ENCODE measurements at places on chromosomes 7 and 10. TPM values are rescaled to one million over a fixed set of nuclear protein-coding genes. Genes with fewer than 3 reads are reported as not detected.

The NPTX2 gene
- total RNA-seq, result 0.44 TPM

The DOCK1 gene
- 116 TPM for total RNA-seq

The JCAD gene
- total RNA-seq, result 234 TPM

- H3K4me1 ChIP-seq, result no peaks in the 10 kb centered on the region
- DNase-seq, result no peak
These were observed 39.7 kb upstream of the MKRN1 start for GRCh38 chr7:140519007-140519399.

DNA sequence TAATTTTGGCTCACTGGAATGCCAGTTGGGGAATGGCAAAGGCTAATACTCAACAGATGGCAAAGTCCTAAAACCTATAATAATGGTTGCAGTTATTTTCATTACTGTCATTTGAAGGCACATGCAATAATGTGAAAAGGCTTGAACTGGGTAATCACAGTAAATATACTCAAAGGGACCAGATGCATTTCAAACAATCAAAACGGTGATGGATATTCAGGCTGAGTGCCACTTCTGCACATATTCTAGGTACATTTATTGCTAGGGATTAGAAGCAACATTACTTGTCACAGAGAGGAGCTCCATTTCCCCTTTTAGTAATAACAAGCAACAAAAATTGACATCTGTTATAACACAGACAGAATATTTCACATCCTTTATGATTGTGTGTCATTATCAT lies 171.8 kb downstream of the NXPH1 start:
- no peak for DNase-seq
- no peak overlapping the region for H3K27ac ChIP-seq
- no peaks in the 10 kb centered on the region for H3K36me3 ChIP-seq
- H3K4me1 ChIP-seq, result no peaks in the 10 kb centered on the region
- H3K27me3 ChIP-seq, result peaks cover 1% of the 10 kb centered on the region
- H3K4me3 ChIP-seq, result no peak overlapping the region

DNA sequence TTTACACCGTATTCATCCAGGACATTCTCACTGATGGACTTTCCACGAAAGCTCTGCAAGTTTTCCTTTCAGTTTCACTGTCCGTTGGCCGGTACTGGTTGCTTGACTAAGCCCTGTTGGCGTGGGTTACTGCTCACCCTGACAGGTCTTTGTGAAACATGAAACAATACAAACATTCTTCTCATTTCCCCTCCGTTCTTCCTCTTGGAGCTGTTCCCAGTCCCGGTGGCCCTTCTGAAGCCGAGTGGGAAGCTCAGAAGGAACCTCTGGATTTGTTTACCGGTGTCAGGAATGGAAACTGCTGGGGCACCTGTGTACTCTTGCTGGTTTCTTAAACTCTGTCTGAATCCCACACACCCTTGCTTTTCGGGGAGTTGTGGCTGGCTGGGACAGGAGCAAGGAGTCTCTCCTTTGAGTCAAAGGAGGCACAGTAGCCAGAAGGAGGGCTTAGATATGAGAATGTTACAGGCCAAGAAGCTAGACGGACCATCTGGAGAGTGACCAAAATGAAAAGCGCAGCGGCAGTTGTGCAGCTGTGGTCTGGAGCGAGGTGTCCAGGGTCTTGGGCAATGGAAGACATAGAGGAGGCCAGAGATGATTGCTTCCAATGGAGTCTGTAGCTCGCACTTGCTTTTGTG lies 45.7 kb downstream of the LYZL2 start:
- DNase-seq, result peak; percentile 29
- H3K27me3 ChIP-seq, result no peaks in the 10 kb centered on the region
- peak overlapping the region; percentile 87 for H3K27ac ChIP-seq
- no peaks in the 10 kb centered on the region for H3K36me3 ChIP-seq

GRCh38 chr7:130332259-130333053 lies 12.2 kb upstream of the CPA5 start:
- no peaks in the 10 kb centered on the region for H3K36me3 ChIP-seq
- no peak overlapping the region for H3K4me3 ChIP-seq
- H3K27me3 ChIP-seq, result peaks cover 3% of the 10 kb centered on the region
- no peaks in the 10 kb centered on the region for H3K4me1 ChIP-seq

DNA sequence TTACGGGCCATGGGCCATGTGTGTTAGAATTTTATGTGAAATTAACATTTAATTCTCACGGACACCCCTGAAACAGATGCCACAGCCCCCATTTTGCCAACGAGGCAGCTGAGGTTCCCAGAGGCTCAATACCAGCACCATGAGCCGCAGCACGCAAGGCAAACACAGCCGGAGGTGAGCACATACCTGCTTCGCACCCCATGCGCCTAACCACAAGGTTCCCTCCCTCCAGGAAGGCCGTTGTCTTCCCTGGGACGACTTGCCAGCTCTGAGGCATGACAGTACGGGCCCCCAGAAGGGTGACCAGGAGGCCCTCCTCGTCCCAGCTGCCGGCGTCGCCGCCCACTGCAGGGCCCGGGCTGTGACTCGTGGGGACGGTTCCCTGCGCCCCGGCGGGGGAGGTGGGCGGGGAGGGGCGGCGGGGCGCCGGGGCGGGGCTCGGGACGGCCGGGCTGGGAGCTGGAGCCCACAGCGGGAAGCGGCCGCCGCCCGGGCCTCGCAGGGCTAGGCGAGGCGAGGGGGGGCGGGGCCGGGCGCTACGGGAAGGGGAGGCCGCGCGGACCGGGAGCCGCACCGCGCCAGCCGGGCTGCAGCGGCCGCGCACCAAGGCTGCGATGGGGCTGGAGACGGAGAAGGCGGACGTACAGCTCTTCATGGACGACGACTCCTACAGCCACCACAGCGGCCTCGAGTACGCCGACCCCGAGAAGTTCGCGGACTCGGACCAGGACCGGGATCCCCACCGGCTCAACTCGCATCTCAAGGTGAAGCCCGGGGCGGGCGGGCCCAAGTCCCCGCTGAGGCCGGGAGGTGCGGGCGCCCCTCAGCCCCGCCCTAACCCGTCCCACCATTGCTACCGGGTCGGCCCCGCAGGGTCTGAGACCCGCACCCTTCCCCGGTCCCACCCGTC lies at the start of gene CAV2:
Gene CAV2, plus strand, starts transcription at position 571 of the 910 bp plus-strand sequence. Its CDS starts 44 bp downstream, at position 615.
- H3K36me3 ChIP-seq, result no peaks in the 10 kb centered on the region
- peak within 1 kb of the TSS; percentile 89 for H3K27ac ChIP-seq
- peak within 1 kb of the TSS; percentile 97 for H3K4me3 ChIP-seq
- peaks cover 2% of the 10 kb centered on the region for H3K27me3 ChIP-seq
- H3K4me1 ChIP-seq, result peaks cover 21% of the 10 kb centered on the region

DNA sequence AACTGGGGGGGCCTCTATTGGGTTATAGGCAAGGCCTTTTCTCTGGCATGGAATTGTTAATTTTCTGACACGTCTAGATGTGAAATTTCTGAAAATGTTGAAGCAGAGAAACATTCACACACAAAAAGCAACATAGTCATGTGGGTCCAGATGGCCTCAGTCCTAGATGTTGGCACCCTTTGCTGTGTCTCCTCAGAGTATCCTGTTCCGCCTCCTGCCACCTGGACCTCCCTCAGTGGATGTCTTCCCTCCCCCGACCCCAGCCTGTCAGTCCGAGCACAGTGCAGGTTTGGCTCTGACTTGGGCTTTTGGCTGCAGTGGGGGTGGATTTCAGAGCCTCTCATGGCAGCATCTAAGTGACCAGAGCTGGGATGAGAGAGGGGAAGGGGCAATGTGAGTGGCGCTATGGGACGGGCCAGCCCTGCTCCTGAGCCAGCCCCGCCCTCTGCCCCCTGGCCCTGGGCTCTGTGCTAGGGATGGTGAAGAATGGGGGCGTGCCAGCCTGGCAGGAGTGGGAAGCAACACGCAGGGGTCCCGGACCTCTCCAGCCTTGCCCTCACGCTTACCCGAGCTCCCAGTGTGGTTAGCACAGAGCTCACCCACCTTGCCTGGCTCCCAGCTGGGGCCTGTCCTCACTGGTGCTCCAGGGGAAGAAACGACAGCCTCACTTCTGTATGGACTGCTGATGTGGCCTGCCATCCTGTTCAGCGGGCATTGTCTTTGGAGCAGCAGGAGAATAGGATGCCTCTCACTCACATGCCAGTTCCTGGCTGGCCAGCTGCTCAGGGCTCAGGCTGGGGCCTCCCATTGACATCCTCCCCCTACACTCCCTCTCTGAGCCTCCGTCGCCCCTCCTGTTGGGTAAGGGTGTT lies 6.2 kb downstream of the ATP6V0E2 start:
- H3K27ac ChIP-seq, result no peak overlapping the region
- peaks cover 4% of the 10 kb centered on the region for H3K36me3 ChIP-seq
- H3K27me3 ChIP-seq, result peaks cover 11% of the 10 kb centered on the region
- H3K4me3 ChIP-seq, result no peak overlapping the region

DNA sequence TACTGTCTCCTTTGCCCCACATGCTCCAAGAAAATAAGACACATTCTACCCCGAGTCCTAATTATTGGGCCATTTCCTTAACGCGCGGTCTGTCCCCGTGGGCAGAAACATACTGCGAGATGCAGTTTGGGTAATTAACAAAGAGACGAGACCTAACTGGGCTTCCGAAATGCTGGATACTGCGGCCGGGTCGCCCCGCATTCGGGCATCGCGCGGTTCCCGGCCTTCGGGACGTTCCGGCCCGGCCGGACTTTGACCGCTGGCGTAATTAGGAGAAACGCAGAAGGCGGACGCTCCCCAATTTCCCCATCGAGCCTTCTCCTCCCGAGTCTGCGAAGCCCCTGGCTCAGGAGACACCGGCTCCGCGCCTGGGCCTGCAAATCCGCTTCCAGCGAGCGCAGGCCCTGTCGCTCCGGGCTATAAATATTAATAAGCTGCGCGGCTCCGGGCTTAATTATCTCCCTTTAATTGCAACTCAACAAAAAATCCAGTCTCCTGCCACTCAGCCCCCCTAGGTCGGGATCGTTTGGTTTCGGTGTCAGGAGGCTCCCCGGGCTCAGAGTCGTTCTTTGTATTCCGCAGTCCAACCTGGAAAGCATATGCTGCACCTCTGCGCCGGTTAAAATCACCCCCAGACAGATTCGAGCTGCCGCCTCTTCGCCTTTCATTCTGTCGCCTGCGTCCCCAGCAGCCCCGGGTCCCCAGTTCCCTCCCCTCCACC lies 131.5 kb downstream of the SPAG6 start:
- H3K27ac ChIP-seq, result no peak overlapping the region
- DNase-seq, result peak; percentile 18
- peaks cover 24% of the 10 kb centered on the region for H3K27me3 ChIP-seq
- H3K36me3 ChIP-seq, result peaks cover 3% of the 10 kb centered on the region
- peak overlapping the region; percentile 82 for H3K4me3 ChIP-seq

- H3K4me3 ChIP-seq, result peak overlapping the region; percentile 3
- DNase-seq, result no peak
- no peak overlapping the region for H3K27ac ChIP-seq
- peaks cover 7% of the 10 kb centered on the region for H3K4me1 ChIP-seq
- no peaks in the 10 kb centered on the region for H3K27me3 ChIP-seq
These were observed 49.7 kb downstream of the ZMYND11 start for GRCh38 chr10:184911-185310.

DNA sequence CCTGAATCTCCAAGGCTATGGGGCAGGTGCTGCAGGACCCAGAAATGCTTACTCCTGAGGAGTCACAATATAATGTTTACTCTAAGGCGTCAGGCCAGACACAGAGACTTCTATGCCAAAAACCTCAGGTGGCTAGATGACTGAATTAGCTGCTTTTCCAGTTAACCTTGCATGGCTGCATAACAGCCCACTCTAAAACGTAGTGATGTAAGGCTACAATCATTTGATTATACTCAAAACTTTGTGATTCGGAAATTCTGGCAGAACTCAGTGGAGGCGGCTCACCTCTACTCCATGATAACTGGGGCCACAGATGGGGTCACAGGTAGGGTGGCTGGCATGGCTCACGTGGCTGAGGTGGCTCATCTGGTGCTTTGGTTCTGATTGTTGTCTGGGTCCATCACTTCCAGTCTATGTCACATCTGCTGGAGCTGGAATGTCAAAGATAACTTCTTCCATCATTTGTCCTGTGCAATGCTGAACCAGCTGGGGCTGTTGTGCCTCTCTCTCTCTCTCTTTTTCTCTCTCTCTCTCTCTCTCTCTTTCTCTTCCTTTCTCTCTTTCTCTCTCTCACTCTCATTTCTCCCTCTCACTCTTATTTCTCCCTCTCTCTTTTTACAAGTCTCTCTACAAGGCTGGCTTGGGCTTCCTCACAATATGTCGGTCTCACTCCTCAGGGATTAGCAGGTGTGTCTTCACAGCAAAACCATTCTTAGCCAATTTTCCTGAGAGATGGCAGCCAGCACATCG lies 11.8 kb downstream of the TMEM72 start:
- no peak overlapping the region for H3K4me3 ChIP-seq
- H3K27ac ChIP-seq, result no peak overlapping the region
- peaks cover 1% of the 10 kb centered on the region for H3K27me3 ChIP-seq
- no peaks in the 10 kb centered on the region for H3K4me1 ChIP-seq
